ENCODE measurements at places on chromosomes 2 and 18.
A peak's percentile ranks its signal among the peaks of the same experiment; 100 is the strongest.

- no peak for DNase-seq
Observed at GRCh38 chr18:11960743-11961380, 20.4 kb upstream of the IMPA2 start.

DNA sequence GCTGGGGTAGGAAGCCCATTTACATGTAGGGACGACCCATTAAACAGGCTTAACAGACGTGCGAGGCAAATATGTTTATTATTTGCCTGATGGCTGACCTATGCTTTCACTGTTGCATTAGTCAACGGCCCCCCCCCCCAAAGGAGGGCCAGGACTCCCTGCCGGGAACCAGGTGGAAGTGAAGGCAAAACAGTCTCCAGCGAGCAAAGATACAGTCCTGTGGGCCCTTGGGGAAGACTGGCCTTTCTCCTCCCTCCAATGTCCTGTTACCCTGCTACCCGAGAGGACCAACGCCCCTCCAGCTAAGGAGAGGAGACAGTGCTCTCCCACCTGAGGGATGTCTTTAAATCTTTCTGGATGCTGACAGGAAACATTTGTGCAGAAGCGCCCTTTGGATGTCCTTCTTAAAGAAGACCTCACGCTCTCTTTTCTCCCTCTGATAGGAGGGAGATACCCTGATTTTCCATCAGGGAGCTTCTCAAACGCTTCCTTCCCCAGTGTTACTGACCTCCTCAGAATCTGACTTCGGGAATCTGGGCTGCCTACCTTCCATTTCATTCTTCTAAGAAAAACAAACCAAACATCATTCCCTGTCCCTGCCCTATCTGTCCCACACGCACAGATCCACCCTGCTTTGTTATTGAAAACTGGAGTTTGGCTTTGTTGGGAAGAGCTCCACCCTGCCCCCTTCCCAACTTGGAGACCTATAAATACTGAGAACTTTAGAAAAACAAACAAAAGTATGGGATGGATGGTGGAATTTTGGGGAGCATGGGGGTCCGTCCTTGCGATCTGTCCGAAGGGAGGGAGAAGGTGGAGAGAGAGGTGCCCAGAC is 135.9 kb upstream of the SIX3 start:
- DNase-seq: no peak

DNA sequence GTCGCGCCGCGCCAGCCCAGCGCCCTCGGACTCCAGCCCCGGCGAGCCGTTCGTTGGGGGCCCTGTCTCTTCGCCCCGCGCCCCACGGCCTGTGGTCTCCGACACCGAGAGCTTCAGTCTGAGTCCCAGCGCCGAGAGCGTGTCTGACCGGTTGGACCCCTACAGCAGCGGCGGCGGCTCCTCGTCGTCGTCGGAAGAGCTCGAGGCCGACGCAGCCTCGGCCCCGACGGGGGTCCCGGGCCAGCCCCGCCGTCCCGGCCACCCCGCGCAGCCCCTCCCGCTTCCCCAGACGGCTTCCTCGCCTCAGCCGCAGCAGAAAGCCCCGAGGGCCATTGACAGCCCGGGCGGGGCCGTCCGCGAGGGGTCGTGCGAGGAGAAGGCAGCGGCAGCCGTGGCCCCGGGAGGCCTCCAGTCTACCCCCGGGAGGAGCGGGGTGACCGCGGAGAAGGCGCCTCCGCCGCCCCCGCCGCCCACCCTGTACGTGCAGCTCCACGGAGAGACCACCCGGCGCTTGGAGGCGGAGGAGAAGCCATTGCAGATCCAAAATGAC is 1.4 kb downstream of the PHLPP1 start:
- no peak for DNase-seq

DNA sequence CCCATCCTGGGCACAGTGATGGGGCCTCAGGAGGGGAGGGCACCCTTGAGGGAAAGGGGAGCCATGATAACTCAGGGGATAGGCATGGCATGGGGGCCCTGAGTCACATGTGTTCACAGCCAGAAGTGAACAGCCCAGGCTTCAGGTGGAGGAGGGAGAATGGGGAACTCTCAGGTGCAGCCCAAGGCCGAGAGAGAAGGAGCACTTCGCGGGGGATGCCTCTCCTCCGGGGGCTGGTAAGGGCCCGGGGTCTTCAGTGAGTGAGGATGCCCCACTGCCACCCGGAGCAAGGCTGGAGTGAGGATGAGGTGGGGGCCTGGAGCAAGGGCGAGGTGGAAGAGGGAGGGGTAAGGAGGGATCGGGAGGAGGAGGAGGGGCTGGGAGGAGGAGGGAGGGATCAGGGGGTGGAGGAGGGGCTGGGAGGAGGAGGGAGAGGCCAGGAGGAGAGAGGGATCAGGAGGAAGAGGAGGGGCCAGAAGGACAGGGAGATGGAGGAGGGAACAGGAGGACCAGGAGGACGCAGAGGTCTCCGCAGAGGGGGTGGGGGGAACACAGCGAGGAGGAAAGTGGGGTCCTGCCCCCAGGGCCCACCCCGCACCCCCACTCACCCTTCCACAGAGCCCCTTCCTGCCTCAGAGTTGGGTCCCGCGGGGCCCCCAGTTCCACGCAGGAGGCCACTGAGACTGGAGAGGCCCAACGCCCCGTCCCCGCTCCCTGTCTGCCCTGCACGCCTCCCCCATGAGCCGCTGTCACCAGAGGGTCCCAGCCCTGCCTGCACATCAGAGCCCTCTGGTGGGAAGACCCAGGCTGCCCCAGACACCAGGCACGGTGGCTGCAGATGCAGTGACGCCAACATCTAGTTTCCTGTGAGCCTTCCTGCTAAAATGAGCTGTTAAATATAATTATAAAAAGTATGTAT is 42.8 kb downstream of the RAMP1 start:
- no peak for DNase-seq

GRCh38 chr2:208255557-208256106 is 761 bp upstream of the IDH1 start:
- no peak for DNase-seq

DNA sequence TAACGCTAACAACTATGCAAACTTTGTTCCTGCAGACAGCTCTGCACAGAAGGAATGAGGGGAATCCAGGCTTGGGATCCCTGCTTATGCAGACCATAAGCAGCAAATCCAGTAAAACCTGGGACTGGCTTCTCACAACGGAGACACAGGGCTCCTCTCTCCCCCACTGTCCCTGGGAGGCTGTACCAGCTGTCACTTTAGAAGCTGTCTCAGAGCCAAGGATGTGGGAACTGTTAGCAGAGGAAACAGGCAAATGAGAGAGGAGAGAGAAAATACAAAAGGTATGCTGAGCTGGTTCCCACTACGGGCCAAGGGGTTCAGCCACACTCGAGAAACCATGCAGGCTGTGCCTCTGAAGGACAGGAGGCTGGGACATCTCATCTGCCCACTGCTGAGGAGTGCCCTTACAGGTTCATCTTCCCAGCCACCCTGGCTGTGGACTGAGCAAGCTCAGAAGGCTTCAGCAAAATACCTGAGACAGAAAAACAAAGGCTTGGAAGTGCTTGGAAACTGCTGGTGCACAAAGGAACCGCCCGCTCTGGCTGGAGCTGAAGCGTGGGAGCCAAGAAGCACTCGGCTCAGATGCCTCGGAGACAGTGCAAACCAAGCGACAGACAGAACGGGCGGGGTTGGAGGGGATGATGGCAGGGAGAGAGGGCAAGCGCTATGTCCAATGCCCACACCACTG is 72.5 kb downstream of the FAM210A start:
- no peak for DNase-seq

- DNase-seq: no peak
Observed at GRCh38 chr2:68796295-68796905, 61.8 kb downstream of the ARHGAP25 start.

DNA sequence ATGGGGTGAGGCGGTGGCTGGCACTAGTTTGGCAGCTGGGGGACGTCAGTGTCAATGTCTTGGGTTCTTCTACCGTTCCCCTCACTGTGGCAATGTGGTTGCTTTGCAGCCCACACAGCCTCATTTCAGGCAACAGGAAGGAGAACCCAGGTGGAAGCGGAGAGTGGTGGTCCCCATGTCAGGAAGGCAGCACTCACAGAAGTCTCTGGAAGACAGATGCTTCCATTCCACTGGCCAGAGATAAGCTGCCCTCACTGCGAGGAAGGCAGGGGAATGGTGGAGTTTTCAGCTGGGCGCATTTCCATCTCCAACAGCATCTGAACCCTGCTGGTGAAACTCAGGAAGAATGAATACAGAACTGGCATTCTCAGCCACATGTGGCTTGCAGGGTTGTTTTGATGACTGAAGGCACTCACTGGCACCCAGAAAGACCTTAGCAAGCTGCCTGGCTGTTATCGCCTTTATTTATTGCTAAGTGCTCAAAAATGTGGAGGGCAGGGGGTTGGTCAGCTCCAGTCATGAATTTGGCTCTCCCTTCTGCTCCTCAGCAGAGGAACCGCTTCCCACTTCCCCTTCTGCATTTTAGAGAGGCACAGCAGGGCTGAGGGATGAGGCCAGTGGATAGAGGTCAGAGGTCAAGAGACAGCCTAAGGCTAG is 19.4 kb downstream of the KCNIP3 start:
- peak; percentile 81 for DNase-seq

DNA sequence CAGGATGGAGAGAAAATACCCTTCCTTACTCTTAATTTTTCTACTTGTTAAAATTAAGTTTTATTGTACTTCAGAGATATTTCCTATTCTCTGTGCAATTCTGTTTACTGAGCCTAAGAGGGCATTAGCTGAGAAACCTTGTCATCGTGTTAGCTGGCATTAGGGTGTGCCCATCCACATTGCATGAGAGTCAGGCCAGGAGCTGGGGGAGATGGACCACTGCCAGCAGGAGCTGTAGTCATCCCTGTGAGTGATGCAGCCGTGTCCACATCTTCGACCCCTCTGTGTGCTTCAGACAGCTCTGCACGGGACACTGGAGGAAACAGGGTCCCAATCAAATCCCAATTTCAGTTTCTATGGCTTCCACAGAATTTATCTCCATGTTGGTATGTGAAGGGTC is 34.2 kb downstream of the ABCA12 start:
- no peak for DNase-seq

DNA sequence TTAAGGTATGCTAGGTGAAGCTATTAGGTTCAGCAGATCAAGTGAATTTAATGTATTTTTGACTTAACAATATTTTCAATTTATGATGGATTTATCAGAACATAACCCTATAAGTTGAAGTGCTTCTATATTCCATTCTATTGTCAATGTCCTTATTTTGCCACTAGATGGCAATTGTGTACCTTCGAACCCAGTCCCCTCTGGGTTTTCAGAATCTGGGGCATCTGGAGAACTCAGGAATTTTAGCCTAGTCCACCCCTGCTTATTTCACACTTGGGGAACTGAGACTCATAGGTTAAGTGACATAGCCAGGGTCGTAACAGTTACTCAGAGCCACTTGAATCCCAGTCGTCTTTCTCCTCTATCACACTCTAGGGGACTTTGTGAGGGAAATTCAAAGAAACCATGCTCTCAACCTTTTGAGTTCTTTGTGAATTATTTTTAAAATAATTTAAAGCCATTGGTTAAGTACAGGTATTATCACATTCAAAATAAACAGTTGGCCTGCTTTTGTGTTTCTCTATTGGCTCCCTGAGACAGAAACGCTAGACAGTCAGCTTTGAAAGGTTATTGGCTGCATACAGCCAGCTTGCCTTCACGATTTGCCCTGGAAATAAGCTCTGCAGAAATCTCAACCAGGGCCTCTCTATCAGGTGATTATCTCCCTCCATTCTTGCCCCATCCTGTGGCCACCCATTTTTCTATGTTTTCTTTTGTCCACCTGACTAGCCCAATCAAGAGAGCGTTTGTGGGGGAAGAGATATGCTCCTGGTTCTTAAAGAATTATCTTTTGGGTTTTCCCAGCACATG is 145.0 kb downstream of the TTC27 start:
- DNase-seq: peak; percentile 82

DNA sequence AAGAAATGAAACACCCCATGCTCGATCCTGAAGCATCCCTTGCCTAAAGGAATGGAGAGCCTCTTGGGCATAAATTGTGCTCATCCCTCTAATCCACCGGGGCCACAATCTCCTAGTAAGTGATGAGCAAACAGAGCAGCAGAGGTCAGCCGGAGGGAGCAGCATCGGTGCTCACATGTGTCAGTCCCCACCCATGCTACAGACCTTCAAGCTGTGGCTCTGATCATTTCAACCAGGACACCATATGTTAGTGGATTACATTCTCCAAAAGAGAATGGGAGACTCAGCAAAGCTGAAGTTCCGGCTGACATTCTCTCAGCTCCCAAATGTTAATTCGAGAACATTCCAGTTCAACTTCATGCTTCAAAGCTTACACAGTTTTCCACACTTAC is 75.6 kb downstream of the AAK1 start:
- no peak for DNase-seq

- DNase-seq: no peak
Observed at GRCh38 chr2:31317396-31317795, 83.4 kb downstream of the EHD3 start.

DNA sequence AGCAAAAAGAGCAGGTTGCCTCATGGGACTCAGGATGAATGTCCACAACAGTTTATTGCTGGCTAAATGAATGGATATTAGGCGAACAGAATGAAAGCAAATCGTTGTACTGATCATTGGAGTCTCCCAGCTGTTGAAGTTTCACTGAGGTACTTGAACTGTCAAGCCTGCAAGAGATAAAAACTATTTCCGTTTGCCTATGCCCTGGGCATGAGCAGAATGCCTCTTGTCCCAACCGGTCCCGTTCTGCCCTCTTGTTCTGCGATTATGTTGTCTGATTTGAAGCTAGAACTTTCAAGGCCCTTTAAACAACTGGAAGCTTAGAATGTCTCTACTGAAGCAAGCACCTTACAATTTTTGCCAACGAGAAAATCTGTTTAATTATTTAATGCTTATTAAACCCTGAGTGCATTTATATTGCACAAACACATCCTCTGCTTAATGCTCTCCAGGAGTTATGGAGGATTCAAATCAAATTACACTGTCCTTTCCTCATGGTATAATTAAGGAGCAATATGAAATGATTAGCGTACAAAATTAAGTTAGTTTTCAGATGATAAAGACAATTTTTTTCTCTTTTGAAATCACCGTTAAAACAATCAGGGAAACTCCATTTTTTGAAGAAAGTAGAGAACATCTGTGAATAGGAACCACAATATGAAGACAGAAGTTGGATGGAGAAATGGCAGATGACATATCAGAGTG is 17.7 kb downstream of the QPCT start:
- no peak for DNase-seq

GRCh38 chr2:194363878-194364277 is 1293.1 kb upstream of the SLC39A10 start:
- no peak for DNase-seq

DNA sequence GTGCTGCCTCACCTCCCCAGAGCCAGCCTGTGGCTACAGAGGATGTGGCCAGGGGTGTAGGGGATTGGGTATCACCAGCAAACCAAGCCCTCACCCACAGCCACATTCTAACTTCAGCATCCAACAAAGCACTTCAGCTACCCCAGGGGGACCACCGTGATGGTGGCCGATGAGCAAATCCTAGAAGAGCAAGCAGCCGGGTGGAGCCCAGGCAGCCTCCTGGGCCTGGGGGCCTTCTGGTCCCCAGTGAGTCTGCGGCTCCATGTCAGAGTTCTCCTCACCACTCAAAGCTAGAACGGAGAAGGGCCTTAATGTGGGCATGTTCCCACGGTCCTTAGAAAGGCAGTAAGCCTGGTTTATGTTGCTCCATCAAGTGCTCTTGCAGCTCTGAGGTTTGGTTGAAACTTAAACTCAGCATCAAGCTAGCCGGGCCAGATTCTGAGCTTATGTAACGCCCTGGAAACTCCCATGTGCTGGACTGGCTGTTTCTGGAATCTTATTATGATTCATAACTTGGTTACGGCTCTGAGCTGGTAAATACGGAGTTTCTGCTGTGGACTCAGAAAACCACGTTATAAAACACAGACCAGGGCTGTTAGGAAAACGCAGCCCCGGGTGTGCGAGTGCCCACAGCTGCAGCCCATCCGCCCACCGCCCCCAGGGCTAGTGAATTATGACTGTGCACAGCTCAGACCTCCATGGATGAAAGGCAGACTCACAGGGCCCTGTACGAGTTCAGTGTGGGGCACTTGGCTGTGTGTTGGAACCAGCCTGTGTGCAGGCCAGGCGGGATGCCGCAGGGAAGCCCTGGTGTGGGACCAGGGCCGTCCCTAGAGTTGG is 99.8 kb downstream of the SEPTIN10 start:
- DNase-seq: peak; percentile 97
